Muscle of leg (tissue), 16 donors: ENCODE measurements at places on chromosomes 5 and 9.

DNA sequence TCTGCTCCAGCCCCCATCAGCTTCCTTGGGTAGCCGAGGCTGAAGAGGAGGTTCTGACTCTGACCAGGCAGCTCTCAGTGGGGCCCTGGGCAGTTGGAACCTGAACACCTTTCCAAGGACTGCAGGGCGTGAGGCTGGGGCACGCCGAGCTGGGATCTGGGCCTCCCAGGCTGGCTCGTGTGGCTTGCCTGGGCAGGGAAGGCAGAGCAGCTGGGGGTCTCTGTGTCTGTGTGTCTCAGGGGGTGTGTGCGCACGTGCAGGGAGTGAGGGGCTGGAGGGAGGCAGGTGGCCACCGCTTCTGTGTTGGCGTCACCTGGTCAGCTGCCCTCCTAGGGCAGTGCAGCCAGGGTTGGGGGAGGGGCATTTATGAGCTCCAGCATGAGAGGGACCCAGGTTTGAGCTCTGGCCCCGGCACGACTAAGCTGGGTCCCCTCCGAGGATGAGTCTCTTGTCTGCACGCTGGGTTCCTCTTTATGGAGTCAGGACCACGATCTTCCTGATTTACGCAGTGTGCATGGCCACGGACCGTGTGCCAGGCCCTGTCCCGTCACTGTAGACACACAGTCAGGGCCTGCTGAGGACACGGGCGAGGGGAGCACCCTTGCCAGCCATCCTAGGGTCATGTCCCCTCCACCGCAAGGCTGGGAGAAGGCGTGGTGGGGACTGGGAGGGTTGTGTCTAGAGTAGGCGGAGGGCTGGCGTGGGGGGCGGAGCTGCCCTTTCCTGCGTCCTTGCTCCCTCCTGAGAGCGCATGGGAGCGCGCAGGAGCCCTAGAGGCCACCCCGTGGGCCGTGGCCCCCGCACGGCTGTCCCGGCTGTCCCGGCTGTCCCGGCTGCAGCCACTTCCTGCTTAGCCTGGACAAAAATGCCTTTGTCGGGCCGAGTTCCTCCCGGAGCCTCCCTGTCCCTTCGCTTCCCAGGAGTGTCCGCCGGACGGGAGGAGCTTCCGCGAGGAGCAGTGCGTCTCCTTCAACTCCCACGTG, 4.6 kb downstream of the ADAMTSL2 start:
- peak; percentile 38 for DNase-seq

- no peak for DNase-seq
These were observed 63.0 kb downstream of the LPAR1 start for GRCh38 chr9:110975278-110975677.

GRCh38 chr5:90809311-90810056, 250.9 kb downstream of the ADGRV1 start:
- DNase-seq = peak; percentile 4

GRCh38 chr9:76873056-76873792, 32.7 kb downstream of the PRUNE2 start:
- DNase-seq = peak; percentile 66

- no peak for DNase-seq
These were observed 46.6 kb downstream of the LRRTM2 start for GRCh38 chr5:138828556-138828955.

DNA sequence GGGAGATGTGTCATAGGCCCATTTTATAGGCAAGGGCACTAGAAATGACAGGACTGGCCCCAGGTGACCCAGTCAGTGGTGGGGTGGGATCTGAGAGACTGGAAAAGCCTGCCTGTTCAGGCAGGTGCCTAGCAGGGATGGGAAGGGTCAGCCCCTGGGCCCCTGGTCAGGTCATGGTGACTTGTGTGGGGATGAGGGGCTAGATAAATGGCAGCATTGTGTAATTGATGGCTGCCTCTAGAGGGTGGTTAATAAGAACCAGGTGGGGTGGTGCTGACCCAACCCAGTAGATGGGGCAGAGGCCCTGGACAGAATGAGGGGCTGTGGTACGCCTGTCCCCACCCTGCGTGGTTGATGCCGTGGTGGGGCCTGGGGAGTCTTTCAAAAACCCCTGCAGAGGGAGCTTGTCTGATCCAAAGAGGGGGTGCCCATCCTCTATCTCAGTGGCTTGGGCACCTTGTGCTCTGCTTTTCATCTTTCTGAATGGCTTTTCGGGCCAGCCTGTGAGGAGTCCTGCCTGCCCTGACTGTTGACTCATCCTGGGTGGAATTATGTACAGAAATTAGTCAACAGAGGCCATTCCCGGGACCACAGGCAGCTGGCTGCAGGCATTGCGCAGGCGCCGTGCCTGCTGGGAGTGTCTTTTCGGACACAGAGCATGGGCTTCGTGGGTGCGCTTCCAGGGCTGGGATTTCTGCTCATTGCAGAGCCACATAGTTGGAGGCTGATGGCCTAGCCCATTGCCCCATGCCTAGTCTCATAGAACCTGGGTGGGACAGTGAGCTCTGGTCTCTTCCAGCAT, 93.6 kb upstream of the PITX1 start:
- DNase-seq = no peak

GRCh38 chr5:36637101-36637500, 30.7 kb downstream of the SLC1A3 start:
- no peak for DNase-seq

DNA sequence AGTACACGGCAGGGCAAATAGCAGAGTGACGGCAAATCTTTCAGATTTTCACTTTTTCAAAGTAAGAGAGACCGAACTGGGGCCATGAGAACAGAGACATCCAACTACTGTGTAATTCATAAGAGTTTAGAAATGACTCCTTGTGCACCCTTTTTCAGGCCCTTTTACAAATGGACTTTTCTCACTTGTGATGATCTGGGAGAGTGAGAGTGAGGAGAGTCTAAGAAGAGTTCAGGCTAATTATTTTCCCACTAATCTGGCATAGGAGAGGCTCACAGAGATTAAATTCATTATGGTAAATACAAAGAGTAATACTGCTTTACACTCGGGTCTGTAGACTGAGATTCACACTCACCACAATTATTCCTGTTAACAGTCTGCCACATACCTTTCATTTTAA, 880 bp upstream of the CCNG1 start:
- DNase-seq = no peak

DNA sequence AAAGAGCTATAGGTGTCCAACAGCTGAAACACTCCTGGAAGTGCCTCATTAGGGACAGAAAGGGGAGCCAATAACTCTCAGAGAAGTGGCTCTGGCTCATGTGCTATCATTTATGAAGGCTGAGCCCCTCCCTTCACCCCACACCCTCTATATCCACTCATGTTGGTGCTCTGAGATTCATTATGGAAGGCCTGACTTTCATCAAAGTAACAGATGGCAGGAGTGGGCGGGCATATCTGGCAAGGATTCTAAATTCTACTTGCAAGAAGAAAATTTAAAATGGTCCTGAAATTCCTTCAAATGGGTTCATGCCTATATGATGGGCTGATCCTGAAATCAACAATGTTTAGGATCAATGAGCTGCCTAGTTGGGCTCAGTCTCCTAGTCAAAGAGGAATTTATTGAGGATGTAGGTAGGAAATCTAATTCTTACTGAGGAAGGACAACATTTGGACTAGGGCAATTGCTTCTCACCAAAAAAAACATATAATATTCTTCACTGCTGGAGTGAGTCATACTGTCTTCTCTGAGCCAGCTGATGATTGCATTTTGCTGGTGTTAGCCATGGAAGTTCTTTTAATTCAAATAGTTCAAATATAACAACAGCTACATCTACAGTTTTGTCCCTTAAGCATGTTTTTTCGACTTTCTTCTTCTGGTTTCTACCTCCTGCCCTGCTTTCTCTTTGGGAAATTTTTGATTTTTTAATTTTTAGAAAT, 23.5 kb downstream of the NMRK1 start:
- peak; percentile 26 for DNase-seq

GRCh38 chr9:123401879-123402513, 46.0 kb downstream of the CRB2 start:
- DNase-seq = peak; percentile 65

- DNase-seq = no peak
These were observed 782.2 kb upstream of the NUDT12 start for GRCh38 chr5:104344809-104345208.

DNA sequence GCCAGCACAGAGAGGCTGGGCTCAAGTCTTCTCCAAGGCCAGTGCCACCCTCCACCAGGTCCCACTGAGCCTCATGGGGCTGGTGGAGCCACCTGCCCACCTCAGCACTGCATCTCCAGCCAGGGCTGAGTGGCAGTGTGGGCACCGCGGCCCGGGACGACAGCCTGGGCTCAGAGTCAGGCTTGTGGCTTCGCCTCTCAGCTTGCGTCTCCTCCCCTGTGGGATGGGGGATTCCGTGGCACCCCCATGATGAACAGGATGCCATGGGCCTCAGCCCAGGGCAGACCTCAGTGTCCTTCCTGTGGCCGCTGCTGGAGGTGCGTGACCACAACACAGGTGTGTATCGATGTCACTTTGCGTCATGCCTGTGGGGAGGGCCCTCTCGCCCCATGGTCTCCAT, 136.4 kb upstream of the PPP1R26 start:
- no peak for DNase-seq

- DNase-seq = no peak
These were observed 15.6 kb downstream of the MLLT3 start for GRCh38 chr9:20606652-20607051.

DNA sequence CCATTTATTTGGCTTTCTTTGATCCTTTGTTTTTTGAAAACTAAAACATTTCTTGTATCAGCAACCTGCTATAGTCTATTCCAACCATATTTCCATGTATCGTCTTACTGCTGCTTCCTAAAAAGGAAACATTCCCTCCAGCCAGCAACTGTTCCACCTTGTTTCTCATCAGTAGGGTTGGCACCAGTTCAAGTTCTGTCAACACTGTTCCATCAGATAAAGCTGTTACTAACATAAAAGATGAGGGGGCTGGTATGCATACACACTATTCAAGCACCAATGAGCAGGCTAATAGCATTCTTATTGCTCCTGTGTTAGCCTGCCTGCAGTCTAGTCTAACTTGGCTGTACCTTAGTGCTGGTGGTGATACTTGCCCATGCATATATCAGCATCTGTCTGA, 178.3 kb downstream of the CWC27 start:
- DNase-seq = peak; percentile 4

- peak; percentile 88 for DNase-seq
These were observed 104.4 kb downstream of the DENND1A start for GRCh38 chr9:123825342-123826060.

DNA sequence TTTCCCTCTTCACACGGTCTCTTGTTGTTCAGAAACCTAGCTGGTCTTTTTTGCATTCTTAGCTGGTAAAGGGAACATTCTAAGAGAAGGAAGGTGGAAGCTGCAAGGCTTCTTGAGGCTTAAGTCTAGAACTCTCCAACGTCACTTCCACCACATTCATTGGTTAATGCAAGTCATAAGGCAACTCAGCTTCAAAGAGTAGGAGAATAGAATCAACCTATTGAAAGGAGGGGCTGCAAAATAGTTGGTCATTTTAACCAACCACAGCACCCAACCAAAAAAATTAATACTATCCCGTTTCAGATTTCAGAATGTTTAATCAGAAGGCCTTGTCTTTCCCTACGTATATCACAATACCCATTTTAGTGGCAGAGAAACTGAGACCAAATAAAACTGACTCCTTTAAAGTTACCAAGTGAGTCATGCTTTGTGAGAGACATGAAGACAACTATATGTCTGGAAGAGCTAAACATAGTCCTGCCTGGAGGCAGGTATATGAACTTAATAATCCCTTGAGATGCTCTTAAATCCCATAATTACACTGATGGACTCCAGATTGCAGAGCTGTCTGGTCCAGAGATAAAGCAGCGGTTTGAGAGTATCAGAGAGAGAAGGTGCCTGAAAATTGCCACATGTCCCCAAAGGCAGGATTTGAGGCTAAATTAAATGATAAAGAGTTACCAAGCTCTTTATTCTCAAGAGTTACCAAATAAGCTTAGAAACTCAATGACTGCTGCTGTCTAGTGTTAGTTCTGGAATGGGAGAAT, 14.4 kb downstream of the DOCK8 start:
- DNase-seq = no peak

GRCh38 chr5:139671096-139671841, 23.1 kb downstream of the CXXC5 start:
- peak; percentile 57 for DNase-seq

- peak; percentile 50 for DNase-seq
These were observed 600 bp downstream of the ENC1 start for GRCh38 chr5:74639807-74640449.
